Activated CD8-positive, alpha-beta memory T cell treated with anti-CD3 and anti-CD28 coated beads for 1 hour (primary cell): ENCODE measurements at places on chromosomes 5 and 9.

DNA sequence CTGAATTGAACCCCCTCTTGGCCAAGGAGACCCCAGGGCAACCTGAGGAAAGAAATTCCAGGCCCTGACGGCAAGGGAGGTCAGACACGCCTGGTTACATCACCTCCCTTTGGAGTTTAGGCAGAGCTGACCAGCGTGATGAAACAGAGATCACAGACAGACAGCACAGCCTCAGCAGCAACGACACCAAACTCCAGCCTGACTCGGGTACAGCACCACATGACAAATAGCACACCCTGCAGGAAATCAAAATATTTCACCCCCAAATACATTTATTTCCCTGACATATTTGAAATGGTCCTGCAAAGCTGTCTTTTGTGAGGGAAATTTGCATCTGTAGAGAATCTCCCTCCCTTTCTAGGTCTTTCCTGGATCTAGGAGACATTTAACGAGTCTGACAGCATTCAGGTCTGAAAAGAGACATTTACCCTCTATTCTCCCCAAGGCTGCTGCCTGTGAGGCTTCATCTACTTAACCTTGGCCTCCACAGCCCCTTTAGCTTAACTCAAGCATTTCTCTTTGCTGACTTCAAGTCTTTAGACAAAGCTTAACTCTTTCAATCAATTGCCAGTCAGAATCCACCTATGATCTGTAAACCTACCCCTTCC lies 2.6 kb downstream of the QSOX2 start:
- no peak for DNase-seq

GRCh38 chr5:54905246-54905795 lies 80.1 kb downstream of the ESM1 start:
- no peak for DNase-seq

DNA sequence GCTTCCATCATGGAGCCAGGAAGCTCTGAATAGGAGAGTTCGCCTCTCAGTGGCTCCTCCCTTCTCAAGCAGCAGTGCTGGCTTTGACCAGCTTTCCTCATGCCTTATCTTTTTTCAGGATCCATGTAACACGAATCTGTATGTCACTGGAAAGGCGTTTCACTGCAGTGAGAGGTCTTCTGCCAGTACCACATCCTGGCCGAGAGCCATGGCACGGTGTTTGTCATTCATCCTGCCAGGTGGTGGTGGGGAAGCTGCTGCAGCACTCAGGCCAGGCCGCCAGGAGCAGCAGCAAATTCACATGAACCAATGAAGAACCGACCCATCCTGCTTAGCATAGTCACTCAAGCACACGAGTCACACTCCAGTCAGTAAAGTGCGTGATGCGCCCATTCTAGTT lies 179.0 kb downstream of the FANCC start:
- DNase-seq, result no peak

GRCh38 chr5:88263349-88263748 lies 5.3 kb downstream of the TMEM161B start:
- no peak for DNase-seq

GRCh38 chr9:8637626-8638025 lies 838.0 kb upstream of the DMAC1 start:
- no peak for DNase-seq

GRCh38 chr5:35031276-35031675 lies 16.5 kb downstream of the AGXT2 start:
- DNase-seq, result no peak

DNA sequence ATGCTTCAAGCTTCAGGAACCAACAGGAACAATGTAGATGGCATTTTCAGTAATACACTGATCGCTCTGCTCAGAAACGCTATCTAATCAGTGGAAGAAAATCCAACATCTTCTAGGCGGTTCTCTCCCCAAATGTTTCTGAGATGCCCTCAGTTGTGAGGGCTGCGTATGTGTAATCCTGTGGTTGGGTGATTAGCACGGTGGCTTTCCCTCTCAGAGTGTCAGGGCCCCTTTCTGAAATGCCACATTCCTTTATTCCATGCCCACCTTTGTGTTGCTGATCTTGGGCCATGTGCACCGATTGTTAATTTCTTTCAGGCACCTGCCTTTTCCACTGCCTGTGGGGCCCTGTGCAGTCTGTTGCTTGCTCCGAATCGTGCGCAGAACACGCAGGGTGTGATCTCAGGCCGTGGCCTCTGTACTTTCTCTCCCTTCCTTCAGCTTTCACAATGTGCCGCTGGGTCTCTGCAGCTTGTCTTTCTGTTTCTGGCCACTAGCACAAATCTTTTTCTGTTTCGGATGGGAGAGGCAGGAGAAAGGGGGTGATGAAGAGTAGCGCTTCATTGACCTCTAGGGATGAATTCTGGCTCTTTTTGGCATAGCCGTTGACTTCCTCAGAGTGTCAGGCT lies 324.0 kb downstream of the PARP8 start:
- DNase-seq, result no peak

DNA sequence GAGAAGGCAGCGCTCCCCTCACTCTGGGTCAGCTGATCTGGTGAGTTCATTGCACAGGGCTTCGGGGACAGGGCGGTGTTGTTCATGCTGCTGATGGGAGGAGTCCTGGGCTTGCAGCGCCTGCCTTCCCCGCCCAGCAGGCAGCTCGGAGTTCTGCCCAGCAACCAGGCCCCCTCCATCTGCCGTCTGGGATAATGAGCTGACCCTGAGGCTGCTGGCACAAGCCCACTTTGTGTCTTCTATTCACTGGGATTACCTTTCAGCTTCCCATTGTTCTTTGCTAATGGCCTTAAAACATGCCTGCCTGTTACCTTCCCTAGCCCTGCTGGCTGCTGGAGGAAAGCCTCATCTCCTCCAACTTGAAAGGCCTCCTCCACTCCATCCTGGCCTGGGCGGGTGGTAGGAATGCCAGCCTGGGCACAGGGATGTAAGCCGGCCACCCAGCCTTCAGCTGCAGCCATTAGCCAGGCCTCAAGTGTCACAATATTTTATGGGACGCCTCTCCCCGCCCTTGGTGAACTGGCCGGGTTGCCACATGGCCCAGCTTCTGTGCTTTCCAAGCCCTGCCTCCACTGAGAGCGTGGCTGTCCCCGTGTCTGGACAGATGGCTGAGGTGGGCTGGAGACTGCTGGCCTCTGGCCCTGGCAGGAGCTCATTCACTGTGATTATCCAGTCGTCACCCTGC lies 70.4 kb downstream of the GADD45G start:
- no peak for DNase-seq

- DNase-seq, result no peak
Observed at GRCh38 chr5:8184455-8185063, 315.6 kb downstream of the MTRR start.

GRCh38 chr5:72233835-72234234 lies 86.2 kb downstream of the MRPS27 start:
- no peak for DNase-seq

DNA sequence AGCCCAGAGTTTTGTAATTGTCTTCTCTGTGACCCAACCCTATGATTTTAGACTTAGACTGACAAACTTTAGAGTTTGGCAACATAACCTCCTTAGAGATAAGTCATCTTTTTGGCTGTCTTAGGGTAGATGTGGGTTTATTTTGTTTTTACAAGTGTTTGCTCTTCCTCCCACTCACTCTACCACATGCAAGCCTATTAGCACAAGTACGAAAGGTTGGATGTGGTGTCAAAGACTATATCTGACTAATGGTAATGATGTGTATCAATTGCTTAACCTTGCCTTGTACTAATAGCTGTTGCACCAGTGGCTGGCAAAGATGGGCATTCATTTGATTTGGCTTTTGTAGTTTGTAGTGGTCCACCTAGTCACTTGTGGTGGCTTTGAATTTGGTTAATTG lies 46.5 kb downstream of the SLC25A46 start:
- DNase-seq, result no peak

GRCh38 chr5:124310453-124310852 lies 436.0 kb downstream of the ZNF608 start:
- DNase-seq, result no peak

DNA sequence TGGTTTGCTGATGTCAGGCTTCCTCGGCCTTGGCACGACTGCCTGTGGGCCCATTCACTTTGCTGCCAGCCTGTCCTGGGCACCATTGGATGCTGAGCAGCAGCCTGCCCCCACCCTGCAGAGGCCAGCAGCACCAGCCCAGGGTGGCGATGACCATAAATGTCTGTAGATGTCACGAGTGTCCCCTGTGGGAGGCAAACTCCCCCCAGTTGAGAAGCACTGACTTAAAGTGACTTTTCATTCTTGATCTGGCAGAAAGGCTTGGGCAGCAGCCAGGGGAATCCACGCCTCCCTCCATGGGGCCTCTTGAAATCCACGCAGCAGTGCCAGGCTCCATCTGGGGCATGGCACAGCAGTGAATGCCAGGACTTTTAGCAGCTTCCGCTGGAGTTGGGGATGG lies 21.8 kb downstream of the IRX4 start:
- no peak for DNase-seq

DNA sequence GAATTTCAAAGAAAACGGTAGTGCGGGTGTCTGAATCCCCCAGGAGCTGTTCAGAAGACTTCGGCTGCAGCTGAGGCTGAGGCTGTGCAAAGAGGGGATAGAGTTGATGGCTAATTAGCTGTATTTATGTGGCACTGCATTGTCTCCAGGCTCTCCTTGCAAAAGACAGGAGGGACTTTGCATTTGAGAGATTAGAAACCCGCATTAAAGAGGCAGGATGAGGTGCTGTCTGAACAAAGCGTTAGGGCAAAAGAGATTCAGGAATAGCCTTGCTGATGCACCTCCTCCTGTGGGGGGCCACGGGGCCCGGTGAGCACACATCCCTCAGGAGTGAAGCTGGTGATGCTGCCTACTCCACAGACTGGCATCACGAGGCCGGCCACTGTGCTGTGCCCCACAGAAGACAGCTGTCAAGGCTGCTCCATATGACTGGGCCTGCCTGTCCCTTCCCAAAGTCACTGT lies 343.6 kb upstream of the DAP start:
- no peak for DNase-seq

GRCh38 chr9:29873579-29873978 lies 2300.3 kb upstream of the C9orf72 start:
- no peak for DNase-seq

- DNase-seq, result no peak
Observed at GRCh38 chr5:154485096-154485491, 7.1 kb upstream of the HAND1 start.

DNA sequence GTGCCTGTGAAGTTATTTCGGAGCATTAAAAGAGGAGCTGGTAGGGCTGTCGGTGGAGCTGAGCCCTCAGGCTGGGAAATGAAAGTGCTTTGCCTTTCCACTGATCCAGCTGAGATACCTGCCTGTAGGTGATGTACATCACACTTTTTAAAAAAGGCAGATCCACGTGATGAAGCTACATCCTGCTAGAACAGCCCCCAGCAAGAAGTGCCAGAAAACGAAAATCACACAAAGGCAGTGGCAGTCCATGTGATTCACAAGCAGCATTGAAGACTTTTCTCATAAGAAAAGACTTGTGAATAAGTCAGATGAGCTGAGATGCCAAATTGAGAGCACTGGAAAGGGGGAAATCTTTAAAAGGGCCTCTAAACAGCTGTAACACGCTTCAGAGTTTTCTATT lies 765.1 kb downstream of the PTPRD start:
- no peak for DNase-seq

- no peak for DNase-seq
Observed at GRCh38 chr5:108148715-108149139, 233.2 kb downstream of the FBXL17 start.

DNA sequence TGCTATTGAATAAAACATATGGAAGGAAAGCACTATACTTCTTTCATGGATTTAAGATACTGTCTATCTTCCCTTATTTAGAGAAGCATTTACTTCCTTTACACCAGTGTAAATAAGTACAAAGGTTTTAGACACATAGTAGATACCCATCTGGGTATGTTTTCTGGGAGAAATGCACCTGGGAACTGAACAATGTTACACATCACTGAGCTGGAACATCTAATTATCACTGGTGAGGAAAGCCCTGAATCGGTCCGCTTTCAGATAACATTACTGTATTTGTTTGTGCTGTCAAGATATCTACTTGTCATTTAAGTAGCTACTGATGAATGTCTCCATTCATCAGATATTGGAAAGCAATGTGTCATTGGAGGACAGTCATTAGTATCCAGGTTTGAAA lies 964.7 kb upstream of the PTPRD start:
- DNase-seq, result no peak

DNA sequence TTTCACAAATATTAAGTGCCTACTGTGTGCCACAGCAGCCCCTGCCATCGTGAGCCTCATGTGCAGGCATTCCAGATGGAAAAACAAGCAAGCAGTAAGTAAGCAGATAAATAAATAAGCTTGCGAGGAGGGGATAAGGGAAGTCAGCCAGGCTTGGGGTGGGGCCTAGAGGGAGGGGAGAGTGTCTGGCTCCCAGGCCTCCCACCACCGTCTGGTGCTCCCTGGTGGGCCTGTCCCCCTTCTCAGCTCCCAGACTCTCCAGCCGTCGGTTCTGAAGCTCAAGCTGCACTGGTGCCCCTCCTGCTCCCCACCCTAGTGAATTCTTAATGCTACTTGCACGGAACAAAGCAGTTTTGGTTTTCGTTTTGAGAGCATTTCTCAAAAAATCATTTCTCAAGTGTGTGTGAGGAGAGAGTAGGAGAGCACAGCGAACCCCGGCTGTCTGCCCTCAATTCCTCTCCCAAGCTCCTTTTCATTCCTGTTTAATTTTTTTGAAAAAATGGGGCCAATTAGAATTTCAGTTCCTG lies 6.6 kb upstream of the IER5L start:
- DNase-seq, result no peak

DNA sequence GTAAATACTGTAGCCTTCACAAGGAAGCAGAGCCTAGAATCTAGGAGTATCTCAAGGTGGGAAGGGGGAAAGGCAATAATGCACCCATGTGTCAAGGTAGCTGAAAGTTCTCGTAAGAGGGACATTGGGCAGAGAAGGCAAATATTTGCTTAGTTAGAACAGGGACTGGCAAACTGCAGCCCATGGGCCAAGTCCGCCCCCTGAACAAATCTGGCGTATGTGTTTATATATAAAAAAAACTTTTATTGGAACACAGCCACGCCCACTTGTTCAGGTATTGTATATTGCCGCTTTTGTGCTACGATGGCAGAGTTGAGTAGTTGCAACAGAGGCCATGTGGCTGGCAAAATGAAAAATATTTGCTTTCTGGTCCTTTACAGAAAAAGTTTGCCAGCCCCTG lies 16.1 kb downstream of the KCNN2 start:
- DNase-seq, result no peak

GRCh38 chr9:74521009-74521408 lies 23.9 kb downstream of the RORB start:
- DNase-seq, result no peak

- DNase-seq, result no peak
Observed at GRCh38 chr5:73451224-73452130, 2.9 kb upstream of the FOXD1 start.

DNA sequence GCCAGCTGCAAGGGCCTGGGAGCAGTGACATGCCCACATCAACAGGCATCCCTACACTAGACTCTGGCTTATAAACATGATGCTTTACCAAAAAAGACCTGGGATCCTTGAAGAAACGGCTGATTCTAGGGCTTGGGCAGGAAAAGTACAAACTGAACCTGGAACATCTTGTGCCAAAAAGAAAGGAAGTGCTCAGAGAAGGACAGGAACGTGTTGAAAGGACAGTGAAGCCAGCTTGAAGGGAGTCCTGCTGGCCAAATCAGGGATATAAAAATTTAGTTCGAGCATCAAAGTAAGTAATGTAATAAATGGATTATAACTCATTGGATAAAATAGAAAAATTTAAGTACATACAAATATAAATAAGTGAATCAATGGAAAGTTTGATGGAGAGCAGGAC lies 58.1 kb downstream of the ALDH7A1 start:
- DNase-seq, result no peak

- peak; percentile 12 for DNase-seq
Observed at GRCh38 chr5:88690409-88691229, 192.4 kb downstream of the MEF2C start.
